Stimulated activated CD4-positive, alpha-beta T cell treated with anti-CD3 and anti-CD28 coated beads, TNF-alpha, amount 100 ng/mL, for 1 hour (primary cell): ENCODE measurements at places on chromosomes 5 and 9.

DNA sequence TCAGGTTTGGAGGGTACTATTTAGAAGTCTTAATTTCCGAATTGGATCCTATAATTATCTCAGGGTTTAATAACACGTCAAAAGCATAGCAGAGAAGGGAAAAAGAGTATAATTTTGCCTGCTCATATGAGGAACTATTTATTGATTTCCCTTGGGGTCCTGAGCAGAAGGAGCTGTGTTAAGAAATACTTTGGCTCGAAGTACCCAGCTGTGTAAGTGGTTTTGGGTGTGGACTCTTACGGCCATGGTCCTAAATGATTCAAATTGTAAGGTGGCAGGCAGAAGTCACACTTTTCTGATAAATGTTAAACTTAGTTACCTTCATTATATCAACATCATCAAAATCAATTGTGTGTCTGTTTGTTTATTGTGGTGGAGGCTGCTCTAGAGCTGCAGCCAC is 190.4 kb downstream of the MTRR start:
- DNase-seq = no peak

GRCh38 chr9:98902925-98903324 is 40.8 kb upstream of the COL15A1 start:
- DNase-seq = no peak

GRCh38 chr5:169631360-169631759 is 5.7 kb upstream of the DOCK2 start:
- no peak for DNase-seq

DNA sequence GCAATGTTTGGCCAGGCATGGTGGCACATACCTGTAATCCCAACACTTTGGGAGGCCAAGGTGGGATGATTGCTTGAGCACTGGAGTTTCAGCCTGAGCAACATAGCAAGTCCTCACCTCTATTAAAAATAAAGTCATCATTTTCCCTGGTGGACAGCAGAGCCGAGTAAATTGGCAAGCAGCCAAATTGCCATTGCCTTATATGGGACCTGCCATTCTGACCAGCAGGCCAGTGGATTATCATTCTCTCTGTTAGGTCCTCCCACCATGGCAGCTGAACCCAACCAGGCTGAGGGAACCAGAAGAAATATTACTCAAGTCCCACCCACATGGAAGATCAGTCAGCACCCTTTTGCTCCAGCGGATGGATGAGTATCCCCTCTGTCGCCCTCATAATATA is 1829.9 kb downstream of the EFNA5 start:
- no peak for DNase-seq

GRCh38 chr5:132389585-132390286 is 20.2 kb downstream of the SLC22A5 start:
- no peak for DNase-seq

DNA sequence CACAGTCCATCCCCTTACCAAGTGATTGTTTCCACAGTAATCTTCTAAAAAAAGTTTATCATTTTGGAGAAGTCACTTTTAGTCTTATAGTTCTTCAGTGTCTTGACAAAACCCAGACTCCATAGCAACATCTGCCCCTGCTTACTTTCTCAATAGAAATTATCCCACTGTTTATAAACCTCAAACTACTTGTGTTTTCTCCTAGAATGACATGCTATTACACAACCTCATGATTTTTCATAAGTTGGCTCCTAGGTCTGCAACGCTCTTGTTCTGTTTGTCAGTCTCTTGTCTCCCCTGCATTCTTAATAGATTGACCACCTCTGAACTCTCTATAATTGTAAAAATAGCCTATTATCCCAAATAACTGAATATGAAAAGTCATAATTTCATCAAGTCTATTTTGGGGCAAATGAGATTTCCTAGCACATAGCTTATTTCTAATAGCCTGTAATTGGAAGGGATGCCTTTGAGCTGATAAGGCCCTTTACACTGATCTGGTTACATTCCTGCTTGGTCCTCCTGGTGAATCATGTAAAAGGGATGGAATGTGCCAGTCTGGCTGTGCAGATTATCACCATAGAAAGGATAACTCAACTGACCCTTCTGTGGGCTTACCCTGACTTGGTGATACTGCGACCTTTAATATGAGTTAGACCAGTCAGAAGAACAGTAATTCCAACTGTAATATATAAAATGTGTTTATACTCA is 69.6 kb downstream of the CHSY3 start:
- DNase-seq = no peak

- no peak for DNase-seq
These were observed 130.4 kb downstream of the DAB2IP start for GRCh38 chr9:121781701-121782464.

DNA sequence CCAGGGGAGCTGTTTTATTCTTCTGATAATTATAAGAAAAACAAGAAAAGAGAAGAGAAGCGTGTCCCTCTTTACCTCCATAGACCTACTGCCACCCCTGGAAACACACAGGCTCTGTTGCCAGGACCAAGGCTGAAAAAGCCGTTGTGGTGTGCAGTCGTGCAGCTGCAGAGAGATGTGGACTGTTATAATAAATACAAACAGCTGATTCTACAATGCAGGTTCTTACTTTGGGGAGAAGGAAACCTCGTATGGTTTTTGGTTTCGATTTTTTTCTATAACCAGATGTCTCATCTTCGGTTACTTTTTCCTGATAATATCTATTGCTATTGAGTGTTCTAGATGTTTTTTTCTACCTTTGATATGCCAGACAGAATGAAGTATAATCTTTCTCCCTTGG is 28.1 kb downstream of the FYB1 start:
- DNase-seq = no peak

DNA sequence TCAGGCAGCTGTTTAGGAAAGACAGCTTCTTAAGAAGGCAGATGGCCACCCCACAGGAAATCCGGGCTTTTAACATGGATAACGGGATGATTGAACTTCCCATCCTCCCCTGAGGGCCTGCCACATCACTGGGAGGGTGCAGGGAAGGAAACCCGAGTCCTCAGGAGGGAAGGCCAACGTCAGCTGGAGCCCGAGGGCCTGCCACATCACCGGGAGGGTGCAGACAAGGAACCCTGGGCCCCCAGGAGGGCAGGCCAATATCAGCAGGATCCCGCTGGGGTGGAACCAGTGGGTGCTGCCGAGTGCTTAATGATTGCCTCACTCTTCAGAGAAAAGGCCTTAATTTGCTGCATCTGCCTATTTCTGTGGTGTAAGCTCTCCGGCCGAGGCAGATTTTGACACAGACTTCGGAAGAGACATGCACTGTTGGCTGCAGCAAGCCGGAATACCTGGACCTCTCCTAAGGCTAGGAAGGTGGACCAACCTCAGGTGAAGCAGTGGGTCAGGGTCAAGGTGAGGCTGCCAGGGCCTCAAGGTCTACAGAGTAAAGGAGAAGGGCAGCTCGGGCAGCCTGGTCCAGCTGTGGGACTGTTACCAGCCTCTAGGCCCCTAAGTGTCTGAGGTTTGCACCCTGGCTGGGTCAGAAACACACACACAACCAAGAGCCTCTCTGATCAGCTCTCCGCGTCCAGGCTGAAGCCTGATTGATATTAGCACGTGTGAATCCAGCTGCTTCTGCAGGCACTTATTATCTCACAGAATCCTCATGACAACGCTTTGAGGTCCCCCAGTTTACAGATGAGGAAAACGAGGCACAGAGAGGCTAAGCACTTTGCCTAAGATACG is 14.8 kb upstream of the COL5A1 start:
- no peak for DNase-seq

DNA sequence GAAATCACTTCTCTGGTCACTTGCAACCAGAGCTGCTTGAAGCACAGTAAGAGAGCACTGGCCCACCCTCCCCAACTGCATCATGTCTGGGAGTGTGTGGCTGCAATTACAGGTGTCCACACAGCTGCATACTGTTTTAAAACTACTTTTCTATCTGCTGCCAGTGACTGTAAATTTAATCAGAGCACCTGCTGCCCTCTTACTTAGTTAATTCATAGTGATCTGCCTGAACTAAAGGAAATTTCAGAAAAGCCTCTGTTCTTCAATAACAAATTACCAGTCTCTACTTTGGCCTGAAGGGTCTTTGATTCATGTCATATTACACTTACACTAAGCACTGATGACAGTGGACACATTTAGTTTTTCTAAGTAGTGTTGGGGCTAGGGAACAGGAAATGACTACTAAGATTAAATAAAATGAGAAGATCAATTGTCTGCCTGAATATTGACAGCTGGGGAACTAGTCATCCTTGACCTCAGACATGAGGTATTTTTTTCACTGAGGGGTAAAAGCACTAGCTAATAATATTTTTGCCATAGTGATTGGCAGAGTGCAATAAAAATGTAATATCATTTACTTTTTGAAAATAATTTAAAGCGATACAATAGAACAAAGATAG is 788.9 kb upstream of the GRAMD2B start:
- DNase-seq = no peak

- DNase-seq = no peak
These were observed 156.4 kb downstream of the EDIL3 start for GRCh38 chr5:84228266-84228665.

DNA sequence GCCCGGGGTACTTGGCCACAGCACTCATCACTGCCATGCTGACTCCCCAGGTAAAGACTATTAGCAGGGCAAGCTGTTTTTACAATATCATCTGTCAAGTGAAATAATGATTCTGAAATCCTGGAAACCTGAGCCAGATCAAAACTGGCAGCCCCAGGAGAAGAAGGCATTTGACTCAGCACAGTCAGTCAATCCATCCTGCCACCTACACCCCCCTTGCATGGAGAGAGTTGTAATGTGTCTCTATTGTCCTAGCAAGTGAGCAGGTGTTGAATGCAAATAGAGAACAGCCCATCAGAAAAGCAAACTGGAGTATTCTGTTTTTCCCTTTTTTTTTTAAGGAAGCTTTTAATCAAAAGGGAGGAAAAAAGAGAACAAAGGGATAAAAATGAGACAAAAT is 291.2 kb downstream of the BRINP1 start:
- no peak for DNase-seq

- no peak for DNase-seq
These were observed 12.3 kb upstream of the STING1 start for GRCh38 chr5:139494832-139495231.

- DNase-seq = no peak
These were observed 198.4 kb upstream of the NR3C1 start for GRCh38 chr5:143601917-143602333.

DNA sequence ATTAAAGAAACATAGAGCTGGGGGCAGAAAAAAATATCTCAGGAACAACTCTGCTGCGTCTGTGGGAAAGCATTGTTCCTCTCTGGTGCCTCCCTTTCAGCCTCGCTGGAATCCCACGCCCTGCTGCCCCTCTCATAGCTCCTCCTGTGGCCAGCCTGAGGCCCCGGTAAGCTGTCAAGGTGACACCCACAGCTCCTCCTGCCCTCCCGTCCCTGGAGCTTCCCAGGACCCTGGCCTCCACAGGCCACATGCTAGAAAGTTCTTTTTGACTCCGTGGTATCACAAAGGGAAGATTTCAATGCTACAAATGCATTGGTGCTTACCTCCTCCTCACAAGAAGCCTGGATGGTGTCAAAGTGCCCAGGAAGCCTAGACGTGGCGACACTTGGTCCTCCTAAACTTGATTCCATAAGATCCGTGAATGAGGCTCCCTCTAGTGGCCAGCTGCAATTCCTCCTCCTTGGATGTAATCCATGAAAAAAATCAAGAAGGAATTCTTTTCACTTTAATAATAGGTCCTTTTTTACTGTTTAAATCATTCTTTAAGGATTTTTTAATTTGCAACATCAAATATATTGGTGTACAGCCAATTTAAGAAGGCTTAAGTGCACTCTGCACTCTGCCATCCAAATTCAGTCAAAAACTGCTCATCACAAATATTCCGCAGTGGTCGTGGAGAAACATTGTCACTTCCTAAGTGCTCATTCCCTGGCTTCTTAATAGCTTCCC is 104.9 kb downstream of the CFAP90 start:
- DNase-seq = no peak

DNA sequence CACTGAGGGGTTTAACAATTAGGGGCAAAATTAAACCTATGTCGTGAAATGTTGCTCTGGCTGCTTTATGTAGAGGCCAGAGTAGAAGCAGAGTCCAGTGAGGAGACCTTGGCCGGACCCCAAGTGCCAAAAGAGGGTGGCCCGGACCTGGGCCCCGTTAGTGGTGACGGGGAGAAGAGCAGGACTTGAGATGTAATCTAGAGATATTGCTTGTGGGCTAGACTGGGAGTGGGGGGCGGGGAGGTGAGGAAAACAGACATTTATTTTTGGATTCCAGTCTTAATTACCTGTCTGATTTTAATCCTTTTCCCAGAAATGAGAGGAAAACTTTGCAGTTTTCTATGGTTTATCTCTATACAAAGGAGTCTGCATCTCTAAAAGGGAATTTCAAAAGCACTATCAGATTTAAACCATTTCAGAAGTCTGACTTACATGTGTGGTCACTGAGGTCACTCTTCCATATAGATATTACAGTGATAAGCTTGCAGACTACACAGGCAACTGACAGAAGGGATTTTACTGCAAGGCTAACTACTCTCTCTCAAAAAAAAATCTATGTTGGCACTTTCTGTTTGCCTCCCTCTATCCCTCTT is 108.1 kb downstream of the MED27 start:
- DNase-seq = no peak

GRCh38 chr5:131230406-131230805 is 33.4 kb upstream of the CDC42SE2 start:
- no peak for DNase-seq

DNA sequence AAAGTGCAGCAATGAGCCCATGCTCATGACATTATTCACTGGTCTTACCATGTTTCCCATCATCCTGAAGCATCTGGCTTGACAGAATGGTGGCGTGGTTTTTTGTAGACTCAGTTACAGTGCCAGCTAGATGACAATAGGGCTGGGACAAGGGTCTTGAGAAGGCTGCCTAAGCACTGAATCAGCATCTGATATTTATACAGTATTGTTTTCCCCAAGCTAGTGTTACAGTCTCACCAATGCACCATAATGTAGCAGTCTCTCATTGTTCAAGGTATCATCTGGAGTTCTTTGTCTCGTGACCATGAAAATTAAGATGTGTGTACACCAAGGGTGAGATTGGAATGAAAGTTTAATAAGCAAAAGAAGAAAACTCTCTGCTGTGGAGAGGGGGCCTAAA is 19.0 kb upstream of the GGTA1 start:
- DNase-seq = no peak

- DNase-seq = no peak
These were observed 25.9 kb upstream of the CACNA1B start for GRCh38 chr9:137851516-137852267.

- DNase-seq = no peak
These were observed 22.1 kb downstream of the HMGXB3 start for GRCh38 chr5:150022681-150023080.

DNA sequence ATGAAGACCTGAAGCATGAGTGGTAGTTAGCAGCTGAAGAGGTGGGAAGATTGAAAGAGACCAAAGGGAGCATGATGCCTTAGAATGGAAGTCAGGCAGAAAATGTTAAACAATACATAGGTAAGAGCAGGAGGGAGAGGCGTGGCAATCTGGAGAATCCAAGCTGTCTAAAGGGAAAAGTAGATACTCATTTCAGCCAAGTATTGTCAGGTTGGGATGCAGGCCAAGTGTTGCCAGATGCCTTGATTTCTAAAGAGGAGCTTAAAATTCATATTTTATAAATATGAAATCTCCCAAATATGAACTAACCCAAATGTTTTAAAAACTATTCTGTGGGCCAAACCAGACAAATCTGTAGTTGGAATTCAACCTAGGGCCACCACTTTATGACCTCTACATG is 4.2 kb downstream of the PAM start:
- no peak for DNase-seq
